H4 (cell line): ENCODE measurements at places on chromosomes 11 and 22.

DNA sequence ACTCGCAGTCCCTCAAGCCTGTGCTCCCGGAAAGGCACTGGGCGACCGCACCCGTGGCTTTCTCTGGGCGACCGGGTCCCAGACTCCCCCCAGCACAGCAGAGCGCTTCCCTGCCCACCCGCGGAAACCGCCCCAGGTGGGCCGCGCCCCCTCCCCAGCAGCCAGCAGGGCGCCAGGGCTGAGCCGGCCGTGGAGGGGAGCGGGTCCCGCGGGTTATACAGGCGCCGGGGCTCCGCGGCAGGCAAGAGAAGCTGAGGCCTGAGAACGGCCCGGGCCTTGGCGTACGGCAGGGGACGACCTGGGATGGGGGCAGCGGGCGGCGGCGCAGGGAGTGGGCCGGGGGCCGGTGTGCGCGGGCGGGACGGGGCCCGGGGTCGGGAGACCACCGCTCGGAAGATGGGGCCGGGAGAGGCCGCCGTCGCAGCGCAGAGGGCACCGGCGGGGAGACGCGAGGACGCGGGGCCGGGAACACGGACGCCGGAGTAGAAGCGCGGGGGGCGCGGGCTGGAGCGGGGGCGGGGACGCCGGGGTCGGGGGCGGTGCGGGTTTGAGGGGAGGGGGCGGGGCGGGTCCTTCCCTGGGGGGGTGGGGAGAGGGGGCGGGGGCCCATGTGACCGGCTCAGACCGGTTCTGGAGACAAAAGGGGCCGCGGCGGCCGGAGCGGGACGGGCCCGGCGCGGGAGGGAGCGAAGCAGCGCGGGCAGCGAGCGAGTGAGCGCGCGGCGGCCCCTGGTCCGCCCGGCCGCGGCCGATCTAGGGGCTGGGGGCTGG, at the start of gene MDK:
Gene MDK, plus strand, starts transcription at position 622 of the 771 bp plus-strand sequence. CDS start 389 bp downstream, outside the sequence.
- no peak for DNase-seq

DNA sequence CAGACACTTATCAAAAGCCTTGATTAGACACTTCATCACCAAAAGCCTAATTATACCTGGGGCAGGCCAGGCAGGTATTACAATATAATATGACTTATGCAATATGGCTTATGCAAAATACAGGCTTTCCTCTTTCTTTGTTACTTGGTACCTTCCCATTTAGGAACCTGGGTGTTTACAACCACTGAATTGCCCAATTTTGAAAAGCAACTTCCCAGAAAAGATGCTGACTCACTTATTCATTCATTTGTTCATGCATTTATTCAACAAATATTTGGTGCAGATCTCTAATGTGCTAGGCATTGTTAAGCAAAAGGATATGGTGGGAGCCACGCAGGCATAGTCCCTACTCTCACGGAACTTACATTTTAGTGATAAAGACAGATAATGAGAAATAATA, 13.6 kb upstream of the JAML start:
- DNase-seq, result no peak

DNA sequence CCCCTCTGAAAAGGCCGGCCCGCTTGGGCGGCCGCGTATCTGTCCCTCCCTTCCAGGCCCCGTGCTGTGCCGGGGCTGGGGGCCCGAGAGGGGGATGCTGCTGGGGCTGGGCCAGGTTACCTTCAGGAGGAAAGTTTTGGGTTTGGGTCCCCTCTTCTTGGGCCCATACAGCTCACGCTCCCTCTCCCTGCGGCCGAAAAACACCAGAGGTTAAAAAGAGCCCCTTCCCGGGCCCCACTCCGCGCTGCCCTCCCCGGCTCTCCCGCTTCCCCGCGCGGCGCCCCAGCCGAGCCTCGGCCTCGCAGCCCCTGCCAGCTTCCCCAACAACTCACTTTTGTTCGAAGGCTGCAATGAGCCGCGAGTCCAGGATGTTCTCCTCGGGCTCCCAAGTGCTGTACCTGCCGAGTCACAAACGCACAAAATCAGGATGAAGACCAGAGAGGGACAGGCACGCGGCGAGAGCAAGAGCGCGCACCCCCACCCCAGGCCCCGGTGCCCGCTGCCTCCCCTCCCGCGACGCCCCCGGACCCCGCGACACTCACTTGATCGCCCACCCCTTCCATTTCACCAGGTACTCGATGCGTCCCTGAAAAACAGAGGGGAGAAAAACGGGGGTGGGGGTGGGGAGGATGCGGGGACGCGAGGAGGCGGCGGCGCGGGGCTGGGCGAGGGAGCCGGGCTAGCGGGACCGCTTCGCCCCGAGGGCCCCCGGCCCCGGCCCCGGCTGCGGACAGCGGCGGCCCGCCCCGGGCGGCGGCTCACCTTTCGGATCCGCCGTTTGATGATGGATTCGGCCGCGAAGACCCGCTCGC, 450 bp downstream of the CBX6 start:
- DNase-seq, result no peak

- DNase-seq, result no peak
Measured at GRCh38 chr11:104819603-104820002, 78.7 kb downstream of the CASP12 start.

- no peak for DNase-seq
Measured at GRCh38 chr11:130216591-130217132, 57.1 kb downstream of the ST14 start.

- no peak for DNase-seq
Measured at GRCh38 chr11:86142170-86142569, 73.3 kb upstream of the PICALM start.

DNA sequence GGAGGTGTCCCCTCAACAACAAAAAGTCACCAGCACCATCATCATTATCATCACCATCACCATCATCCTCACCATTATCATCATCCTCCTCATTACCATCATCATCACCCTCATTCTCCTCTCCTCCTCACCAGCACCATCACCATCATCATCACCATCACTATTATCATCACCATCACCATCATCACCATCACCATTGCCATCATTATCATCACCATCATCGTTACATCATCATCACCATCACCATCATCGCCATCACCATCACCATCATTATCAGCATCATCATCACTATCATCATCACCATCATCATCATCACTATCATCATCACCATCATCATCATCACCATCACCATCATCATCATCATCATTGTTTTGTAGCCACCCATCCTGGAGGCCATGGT, 212.6 kb downstream of the MN1 start:
- no peak for DNase-seq

GRCh38 chr11:2549876-2550605, 105.2 kb downstream of the KCNQ1 start:
- DNase-seq, result no peak
